Astrocyte (in vitro differentiated cells and primary cell): ENCODE measurements at places on chromosomes 16 and 17. TPM values are rescaled to one million over a fixed set of nuclear protein-coding genes. Genes with fewer than 3 reads are reported as not detected.

The JPT2 gene
- 122 and 143 TPM in 2 replicates for total RNA-seq

The CRHR1 gene
- total RNA-seq: 0.20 and 0.38 TPM in 2 replicates

The SNX20 gene
- total RNA-seq: not detected in 2 replicates

The HSPB9 gene
- total RNA-seq: not detected in 2 replicates

DNA sequence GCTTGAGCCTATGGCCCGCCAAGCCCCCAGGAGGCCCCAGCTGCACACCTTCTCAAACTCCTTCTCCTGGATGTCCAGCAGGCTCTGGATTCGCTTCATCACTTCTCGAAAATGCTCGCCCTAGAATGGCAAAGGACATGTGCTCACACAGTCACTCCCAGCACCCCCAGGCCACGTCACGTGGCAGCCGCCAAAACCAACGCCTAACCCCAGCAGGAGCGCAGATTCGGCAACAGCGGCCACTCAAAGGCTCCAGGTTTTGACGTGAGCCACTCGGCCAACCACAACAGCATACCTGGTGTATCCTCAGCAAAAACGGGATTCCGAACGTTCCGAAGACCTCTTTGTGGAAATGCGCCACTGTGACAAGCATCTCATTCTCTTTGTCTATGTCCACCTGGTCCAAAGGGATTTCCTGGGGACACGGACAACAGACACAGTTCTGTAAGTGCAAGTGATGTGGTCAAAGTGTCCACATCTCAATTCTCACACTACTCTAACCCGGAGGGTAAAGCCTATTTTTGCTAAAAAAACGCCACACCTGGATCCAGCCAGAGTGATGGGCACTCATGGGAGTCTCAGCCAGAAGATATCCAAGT is 12.7 kb downstream of the LITAFD start:
- DNase-seq: no peak

- DNase-seq: no peak
Measured at GRCh38 chr16:61460020-61460419, 576.2 kb downstream of the CDH8 start.

DNA sequence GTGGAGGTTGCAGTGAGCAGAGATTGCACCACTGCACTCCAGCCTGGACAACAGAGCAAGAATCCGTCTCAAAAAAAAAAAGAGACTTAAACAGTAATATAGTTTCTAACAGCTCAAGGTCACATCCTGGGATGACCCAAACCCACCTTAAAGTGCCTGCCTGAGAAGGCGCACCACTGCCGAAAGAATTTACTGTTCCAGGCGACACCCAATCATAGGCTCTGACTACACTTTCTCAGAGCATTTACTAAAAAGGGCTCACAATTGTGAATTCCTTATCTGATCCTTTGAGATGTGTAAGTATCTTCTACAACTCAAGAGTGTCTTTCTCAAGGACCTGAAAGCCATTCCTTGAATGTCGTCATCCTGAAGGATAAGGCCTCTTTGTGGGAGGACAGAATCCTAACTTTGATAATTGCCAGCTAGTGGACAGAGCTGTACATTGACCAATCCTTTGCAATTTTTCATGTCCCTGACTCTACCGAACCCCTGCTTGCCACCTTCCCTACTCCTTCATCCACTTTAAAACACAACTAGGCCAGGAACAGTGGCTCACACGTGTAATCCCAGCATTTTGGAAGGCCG is 2.6 kb upstream of the ST3GAL2 start:
- no peak for DNase-seq

DNA sequence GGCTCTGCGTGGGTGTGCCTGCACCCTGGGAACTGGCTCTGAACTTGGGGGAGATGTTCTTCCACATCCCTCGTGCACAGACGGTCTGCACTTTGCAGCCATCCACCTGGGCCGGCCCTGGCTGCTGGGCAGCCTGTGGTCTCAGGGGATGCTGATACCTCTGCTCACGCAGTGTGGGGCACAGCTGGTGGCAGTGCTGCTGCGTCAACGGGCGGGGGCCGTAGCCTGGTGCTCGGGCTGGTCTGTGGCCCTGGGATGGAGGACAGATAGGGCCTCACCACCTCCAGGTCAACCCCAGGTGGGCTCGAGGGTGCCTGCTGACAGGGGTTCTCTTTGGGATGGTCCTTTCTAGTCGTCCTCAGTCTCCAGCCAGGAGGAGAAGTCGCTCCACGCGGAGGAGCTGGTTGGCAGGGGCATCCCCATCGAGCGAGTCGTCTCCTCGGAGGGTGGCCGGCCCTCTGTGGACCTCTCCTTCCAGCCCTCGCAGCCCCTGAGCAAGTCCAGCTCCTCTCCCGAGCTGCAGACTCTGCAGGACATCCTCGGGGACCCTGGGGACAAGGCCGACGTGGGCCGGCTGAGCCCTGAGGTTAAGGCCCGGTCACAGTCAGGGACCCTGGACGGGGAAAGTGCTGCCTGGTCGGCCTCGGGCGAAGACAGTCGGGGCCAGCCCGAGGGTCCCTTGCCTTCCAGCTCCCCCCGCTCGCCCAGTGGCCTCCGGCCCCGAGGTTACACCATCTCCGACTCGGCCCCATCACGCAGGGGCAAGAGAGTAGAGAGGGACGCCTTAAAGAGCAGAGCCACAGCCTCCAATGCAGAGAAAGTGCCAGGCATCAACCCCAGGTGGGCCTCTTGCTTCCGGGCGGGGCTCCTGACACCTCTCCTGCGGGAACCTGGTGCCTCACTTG is 36.3 kb downstream of the TSC2 start:
- DNase-seq: no peak
